SJSA1 (cell line): ENCODE measurements at places on chromosomes 13 and 19. TPM values are rescaled to one million over a fixed set of nuclear protein-coding genes. Genes with fewer than 3 reads are reported as not detected.

- DNase-seq: no peak
These were observed 28.8 kb upstream of the F7 start for GRCh38 chr13:113076681-113077401.

GRCh38 chr13:106996867-106997618 lies 429.1 kb upstream of the ARGLU1 start:
- DNase-seq: no peak

The ETV2 gene
- 0.82 and 9.0 TPM in 2 replicates for total RNA-seq

The MRPS31 gene
- total RNA-seq: 7.8 and 8.2 TPM in 2 replicates
